NCI-H2081 treated with DMSO at 0.1 percent for 48 hours (cell line): ENCODE measurements at places on chromosomes 4 and X.

DNA sequence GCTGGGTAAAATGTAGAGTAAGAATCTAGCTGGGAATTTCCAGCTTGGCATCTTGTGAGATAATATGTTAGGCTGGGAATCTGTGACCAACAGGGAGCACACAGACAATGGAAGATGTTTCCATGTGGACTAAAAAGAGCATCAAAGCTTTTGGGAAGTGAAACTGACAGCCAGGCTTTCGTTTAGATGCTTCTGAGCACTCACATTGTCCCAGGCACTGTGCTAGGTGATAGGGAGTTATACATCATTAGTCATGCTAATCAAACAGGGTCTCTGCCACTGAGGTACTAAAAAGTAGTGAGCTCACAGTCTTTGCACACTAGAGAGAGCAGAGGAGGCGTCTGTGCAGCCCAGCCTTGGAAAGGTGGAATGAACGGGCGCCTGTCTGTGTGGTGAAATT lies 101.9 kb upstream of the SCOC start:
- no peak for DNase-seq

DNA sequence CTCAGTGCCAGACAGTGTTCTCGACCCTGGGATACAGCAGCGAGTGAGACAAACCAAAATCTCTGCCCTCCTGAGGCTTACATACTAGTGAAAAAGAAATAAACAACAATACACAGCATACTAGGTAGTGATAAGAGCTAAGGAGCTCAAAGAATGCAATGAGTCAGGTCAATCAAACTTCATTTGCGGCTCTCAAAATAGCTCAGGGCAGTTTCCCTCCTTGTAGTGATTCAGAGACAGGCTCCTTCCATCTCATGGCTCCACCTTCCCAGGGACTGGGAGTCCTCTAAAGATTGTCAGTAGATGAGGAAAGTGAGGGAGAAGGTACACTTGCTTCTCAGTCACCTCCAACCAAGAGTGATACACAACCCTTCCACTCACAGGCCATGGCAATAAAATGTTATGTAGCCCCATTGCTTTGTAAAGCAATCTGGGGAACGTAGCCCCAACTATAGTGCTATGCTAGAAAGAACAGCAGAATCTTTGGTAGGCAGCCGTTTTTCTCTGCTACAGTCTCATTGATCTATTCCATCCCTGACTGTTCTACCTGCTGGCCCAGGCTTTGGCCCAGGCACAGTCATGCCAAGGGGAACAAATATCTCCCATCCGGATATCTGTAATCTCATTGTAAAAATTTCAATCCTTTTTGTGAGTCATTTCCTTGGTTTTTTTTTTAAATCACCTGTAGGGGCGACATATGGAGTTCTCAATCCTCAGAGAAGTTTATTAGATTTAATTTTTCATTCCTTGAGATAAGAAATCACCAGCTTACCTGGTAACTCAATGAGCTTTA lies 183.1 kb upstream of the S100G start:
- DNase-seq = no peak

DNA sequence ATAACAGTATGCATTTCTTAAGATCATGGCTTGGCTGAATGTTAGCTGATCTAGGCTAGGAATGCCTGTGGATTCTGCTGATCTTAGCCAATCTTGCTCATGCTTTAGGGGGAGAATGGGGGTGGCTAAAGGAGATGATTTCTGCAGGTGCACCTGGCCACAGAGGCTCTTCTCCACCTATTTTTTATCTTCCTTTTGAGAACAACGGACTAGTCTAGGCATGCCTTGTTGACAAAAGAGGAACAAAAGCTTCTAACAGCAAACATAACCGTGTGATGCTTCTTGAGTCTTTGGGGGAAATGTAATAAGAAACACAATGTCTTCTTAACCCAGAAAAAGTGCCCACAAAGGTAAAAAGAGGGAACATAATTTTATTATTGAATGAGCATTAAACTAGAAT lies 743.5 kb downstream of the ARAP2 start:
- no peak for DNase-seq

DNA sequence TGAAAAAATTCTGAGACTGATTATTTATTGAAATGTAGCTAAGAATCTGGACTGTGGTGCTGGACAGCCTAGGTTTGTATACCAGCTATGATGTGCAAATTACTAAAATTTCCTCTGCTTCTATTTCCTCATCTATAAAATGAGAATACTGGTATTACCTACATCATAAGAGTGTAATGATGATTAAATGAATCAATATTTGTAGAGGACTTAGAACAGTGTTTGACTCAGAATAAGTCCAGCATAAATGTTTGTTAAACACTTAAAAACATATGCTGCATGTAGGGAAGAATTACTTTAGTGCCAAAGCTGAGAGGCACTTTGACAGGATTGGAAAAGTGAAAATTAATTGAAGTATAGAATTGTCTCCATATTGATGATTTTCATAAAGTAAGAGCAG lies 55.3 kb upstream of the TMPRSS11F start:
- no peak for DNase-seq

DNA sequence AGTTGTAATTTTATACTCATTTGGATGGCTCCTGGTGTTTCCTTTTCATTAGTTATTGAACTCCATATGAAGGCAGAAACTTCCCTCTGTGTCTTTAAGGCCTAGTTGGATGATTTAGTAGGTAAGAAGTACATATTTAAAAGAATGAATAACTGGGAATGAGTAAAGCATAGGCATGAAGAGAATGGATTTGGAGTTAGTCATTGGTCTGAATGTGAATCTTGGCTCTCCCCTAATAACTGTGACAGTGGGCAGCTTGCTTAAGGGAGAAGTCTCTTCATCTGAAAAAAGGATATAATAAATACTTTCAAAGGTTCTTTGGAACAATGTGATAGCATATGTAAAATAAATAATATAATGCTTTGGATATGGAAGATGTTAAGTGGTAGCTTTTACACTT lies 13.2 kb downstream of the SNX25 start:
- DNase-seq = no peak

DNA sequence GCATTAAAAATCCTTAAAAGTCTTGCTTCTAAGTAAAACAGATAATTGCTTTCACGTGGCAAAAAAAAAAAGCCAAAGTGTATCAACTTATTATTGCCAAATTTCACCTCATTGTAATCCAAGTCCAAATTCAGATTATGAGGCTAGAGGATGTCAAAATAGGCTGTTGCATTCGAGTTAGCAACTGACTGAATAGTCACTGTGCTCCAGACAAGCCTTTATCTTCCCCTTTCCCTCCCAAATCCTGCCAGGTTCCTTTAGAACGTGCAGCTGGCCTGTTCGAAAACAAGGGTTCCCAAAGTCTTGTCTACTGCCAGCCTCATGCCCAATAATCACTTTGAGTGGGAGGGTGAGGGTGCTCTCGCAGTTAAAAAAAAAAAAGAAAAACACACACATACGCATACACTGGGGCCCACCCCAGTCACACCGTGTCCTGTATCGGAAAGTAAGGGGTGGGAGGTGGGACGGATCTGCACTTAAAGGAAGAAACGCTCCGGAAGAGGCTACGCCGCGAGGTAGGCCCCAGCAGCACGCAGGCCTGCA lies 603 bp downstream of the MAD2L1 start:
- no peak for DNase-seq

DNA sequence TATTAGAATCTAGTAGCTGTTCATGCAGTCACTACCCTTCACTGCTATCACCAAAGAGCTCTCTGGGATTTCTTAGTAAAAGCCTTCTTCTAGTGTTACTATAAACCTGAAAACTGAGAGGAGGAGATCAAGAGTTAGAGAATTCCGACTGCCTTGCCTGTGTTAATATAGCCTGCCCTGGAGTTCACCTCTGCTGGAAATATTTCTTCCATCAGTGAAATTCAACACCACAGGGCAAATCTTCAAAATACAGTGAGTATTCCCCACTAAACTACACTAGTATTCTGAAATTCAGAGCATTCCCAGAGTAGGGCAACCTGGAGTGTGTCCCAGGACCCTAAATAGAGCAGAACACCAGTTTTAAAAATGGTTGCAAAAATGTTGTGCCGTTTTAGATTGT lies 301.1 kb downstream of the ARHGAP24 start:
- DNase-seq = no peak

GRCh38 chrX:149987613-149988012 lies 49.3 kb upstream of the EOLA2 start:
- no peak for DNase-seq

GRCh38 chr4:150779707-150780106 lies 197.8 kb downstream of the MAB21L2 start:
- no peak for DNase-seq

GRCh38 chr4:140309124-140309870 lies 64.1 kb upstream of the SCOC start:
- no peak for DNase-seq

DNA sequence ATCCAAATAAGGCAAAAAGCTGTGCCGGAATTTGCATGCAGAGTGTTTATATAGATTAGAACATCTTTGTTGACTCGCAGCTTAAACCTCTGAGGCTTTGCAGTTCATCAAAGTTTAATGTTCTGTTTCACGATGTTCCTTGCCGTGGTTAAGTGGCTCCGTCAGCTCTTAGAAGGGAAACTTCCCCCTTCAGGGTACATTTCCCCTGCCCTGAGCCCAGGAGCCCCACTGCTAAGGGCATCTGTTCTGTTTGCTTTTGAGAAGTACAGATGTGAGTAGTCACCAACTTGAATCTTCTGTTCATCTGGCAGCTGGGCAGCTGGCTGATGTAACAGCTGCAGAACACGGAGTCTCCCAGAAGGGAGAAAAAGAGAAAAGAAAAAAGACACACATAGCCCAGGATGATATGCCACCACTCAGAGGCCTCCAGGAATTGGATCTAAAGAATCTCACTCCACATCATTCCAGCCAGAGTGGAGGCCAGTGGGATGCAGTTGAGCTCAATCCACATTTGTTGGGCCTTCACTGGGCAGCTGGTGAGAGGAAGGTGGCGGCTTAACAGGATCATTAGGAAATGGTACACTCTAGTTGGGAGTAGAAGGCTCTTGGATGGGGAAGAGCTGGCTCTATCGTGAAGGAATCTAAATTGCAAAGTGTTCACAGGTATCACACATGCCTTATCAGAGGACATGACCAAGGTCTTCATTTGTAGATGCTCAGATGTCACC lies 178.7 kb upstream of the RBPJ start:
- DNase-seq = no peak

GRCh38 chr4:76322236-76322635 lies 15.7 kb downstream of the STBD1 start:
- no peak for DNase-seq

DNA sequence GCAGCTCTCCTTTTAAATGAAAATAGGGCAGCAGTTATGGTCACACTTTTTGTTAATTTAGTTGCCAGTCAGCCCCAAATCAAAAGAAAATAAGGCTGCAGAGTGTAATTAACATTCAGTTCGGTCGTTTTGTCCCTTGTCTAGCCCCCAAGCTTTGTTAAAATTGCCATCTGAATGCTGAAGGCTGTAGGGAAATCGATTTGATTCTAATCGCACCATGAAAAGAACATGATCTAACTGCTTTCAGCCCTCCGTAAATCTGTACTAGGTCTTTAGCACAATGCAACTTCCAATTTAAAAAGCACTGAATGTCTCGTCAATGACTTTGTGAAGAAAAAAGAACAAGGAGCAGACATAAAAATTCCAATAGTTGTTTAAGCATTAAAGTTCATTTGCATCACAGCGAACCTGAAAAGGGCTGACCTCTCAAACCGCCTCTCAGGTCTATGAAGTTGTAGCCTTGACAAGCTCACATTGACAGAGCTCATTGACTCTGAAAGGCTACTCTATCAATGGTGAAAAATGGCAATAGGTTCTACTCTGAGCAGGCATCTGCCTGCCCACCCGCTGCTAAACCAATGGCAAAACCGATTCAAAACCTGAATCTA lies 48.9 kb downstream of the CHIC2 start:
- no peak for DNase-seq

GRCh38 chr4:1940566-1940965 lies 68.2 kb downstream of the NELFA start:
- DNase-seq = no peak

DNA sequence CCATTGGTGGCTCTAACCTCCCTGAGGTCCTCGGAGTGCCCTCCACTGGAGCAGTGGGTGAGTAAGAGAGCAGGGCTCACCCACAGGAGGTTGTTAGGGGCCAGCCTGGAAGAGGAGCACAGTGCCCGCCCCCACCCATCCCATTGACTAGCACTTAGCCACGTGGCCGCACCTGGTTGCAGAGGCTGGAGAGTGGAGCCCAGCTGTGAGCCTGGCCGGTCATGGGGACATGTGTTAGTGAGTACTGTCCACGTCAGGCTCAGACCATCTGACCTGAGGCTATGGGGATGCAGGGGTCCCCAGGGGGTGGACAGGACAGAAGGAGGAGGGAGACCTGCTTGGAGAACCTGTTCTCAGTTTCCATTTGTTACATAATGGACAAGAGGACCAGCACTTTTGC lies 1.4 kb upstream of the MAN2B2 start:
- no peak for DNase-seq

- DNase-seq = no peak
These were observed 766 bp upstream of the DNAJB14 start for GRCh38 chr4:99947190-99947578.

- DNase-seq = no peak
These were observed 89.1 kb downstream of the DCAF8L2 start for GRCh38 chrX:27679281-27679680.

DNA sequence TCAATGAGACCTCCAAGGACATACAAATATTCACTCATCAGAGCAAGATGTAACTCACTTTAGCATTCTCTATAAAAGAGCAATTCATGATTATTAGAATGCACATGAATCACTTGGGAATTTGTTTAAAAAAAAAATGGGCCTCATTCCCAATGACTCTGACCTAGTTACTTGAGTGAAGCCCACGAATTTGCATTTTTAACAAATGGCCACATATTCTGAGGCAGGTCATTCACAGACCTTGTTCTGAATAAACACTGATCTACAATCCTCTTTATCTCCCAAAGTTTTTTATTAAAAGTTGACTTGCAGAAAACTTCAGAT lies 255.1 kb upstream of the VEGFC start:
- no peak for DNase-seq

GRCh38 chr4:74675673-74676279 lies 118.5 kb downstream of the BTC start:
- DNase-seq = no peak

DNA sequence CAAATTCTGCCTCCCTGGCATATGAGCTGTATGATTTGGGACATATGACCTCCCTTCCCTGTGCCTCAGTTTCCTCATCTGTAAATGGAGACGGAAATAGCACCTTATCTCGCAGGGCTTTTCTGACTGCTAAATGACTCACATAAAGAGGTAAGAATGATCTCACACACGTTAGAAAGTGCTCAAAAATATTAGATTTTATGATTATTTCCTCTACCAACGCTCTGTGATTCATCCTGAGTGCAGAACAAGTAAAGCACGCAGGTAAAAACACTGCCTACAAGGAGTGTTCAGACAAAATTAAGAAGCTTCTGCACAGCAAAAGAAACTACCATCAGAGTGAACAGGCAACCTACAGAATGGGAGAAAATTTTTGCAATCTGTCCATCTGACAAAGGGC lies 21.1 kb downstream of the ACSL1 start:
- no peak for DNase-seq

DNA sequence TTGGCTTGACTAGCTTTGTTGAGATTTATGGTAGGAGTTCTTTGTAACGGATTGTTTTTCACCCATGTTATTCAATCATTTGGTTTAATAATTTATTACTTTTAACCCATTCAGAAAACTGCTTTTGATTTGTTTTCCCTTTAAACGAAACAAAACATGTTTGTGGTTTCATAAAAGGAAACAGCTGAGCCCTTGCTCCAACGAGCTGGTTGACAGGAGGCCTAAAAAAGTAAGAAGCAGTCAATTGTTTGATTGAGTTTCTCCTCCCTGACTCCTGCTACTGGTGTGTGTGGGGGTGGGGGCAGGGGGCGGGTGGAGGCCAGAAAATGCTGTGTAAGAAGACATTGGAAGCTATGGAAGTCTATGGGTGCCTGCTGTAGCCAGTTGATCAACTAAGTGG lies 102.8 kb downstream of the CHRDL1 start:
- no peak for DNase-seq
